ENCODE measurements at places on chromosomes 1 and 21.
A peak's percentile ranks its signal among the peaks of the same experiment; 100 is the strongest.

GRCh38 chr1:81811757-81812371 is 11.1 kb downstream of the ADGRL2 start:
- no peak for DNase-seq

- DNase-seq, result no peak
Measured at GRCh38 chr1:228664399-228664914, 70.8 kb upstream of the RHOU start.

DNA sequence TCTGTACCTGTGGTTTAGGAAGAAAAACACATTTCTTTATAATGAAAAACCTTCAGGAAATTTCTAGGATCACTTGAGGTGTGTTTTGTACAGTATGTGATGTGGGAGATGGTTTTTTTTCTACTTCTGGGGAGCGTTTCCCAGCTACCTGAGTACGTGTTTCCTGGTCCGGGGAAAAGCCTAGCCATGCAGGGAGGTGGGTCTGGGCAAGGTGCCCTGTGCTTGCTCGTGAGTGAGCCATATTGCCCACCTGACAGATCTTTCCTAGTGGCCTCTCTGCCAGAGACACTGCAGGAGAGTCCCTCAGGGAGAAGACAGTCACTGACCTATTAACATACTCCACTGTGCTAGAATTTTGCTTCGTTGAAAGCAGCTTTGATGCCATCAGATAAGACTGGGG is 41.3 kb downstream of the TRPM2 start:
- DNase-seq, result no peak

- no peak for DNase-seq
Measured at GRCh38 chr21:27776925-27777553, 810.2 kb upstream of the ADAMTS5 start.

DNA sequence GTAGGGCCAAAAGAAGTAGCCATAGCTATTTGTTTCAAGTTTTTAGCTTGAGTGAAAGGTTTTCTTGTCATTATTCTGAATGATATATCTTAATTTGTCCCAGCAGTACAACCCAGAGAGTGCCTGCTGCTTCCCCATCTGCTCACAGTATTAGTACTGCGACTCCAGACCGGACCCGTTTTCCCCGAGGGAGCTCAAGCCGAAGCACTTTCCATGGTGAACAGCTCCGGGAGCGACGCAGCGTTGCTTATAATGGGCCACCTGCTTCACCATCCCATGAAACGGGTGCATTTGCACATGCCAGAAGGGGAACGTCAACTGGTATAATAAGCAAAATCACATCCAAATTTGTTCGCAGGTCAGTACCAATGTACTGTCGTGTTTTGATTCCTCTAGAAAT is 37.2 kb upstream of the C1orf115 start:
- no peak for DNase-seq

DNA sequence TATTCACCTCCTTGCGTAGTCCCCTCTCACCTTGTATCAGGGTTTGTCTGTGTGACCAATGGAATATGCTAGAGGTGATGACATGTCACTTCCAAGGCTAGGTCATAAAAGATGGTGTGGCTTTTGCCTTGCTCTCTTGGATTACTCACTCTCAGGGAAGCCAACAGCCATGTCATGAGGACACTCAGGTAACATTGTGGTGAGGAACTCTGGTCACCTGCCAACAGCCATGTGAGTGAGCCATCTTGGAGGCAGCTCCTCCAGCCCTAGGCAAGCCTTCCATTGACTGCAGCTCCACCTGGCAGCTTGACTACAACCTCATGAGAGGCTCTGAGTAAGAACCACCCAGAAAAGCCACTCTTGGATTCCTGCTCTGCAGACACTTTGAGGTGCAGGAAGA is 11.0 kb upstream of the HEYL start:
- DNase-seq, result no peak

DNA sequence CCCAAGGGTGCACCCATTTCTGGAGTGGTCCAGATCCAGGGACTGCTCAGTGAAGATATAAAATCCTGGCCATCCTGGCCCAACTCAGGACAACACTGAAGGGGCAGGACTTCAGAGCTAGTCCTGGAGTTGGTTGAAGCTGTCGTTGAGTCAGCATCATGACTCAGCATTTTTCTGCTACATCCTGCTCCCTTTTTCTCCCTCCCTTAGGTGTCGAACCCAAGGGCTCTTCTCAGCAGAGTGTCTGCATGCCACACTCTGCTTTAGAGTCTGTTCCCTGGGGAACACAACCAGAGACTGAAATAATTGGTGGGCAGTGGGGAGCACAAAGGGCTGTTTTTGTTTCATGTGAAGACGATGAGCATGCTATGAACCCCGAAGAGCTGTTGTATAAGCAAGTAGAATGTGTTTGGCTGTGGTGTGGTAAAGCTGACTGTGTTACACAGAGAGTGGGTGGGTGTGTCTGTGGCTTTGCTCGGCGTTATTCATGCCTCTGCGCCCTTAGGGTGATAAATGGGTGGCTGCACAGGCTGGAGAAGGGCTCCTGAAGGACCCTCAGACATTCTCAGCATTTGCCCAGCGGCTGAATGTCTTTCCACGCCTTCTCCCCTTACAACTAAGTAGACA is 167.2 kb downstream of the CYYR1 start:
- DNase-seq, result peak; percentile 72

DNA sequence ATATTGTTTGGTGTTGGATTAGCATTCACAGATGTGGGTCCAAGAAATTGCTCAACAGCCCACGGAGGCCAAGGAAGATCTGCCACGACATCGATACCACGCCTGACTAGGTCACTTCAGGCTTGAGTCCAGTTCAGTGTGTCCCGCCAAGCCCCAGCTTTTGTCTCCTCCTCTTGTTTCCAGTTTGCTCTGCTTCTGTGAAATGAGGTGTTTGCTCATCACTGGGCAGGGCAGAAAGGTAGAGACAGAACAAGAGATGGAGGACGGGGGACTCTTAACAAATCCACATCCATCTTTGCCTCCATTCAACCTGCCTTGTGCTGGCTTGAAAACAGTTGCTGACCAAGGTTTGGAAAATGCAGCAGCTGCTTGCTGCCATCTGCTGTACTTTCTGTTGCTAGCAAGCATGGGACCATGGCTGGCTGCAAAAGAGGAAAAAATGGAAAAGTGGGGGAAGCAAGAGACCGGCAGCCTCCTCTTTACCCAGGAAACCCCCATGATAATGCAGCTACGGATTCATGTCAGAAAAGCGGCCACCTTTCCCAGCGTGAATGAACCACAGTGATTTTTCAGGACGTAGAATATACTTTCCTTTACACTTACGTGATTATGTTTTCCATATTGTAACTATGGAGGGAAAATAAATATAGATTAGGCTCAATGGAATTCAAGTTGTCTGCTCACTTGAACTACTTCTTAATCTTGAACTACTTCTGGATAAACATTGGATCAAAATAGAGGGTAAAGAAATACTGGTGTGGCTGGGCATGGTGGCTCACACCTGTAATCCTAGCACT is 80.2 kb upstream of the GREM2 start:
- peak; percentile 52 for DNase-seq
